CD4-positive, alpha-beta memory T cell (primary cell): ENCODE measurements at places on chromosomes 2 and 18.

GRCh38 chr2:157291018-157291417, 33.5 kb downstream of the GALNT5 start:
- no peak for DNase-seq

- DNase-seq = no peak
Measured at GRCh38 chr2:197433780-197434438, 919 bp downstream of the SF3B1 start.

- no peak for DNase-seq
Measured at GRCh38 chr2:74502147-74502719, 2.8 kb upstream of the LBX2 start.

DNA sequence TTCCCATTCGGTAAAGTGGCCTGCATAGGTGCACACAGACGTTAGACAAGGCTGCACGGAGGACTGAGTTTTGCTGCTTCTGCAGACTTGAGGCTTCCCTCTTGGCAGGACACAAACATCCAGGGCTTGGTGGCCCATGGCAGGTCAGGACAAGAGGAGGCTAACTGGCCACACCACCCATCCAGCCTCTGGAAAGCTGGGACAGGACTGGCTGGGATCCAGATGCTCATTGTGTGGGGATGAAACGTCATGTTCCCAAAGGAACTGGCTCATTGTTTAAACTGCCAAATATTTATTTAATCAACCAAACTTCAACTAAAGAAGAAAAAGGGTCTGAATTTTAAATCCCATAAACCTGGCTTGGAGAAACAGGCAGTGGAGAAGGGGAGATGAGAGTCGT, 239.1 kb upstream of the EPAS1 start:
- no peak for DNase-seq

DNA sequence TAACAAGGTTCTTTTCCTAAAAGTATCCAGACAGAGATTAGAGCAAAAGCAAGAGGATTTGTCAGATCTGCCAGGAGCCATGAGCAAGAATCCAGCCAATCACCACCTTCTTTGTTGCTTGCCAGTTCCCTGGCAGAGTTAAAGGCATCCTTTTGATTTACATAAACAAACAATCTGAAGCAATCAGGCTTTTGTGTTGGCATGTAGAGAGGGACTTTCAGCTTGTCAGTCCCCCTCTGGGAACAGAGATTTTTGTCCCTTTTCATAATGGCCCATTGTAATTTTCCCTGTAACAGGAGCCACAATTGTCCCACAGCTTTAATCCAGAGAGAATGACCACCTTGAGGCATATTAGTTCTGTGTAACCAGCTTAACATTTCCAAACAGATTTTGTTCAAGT, at the start of gene ERMN:
ERMN (minus strand) TSS at position 39 of the 400 bp plus-strand sequence. CDS start 182 bp downstream, outside the sequence.
- no peak for DNase-seq

GRCh38 chr18:8584798-8585197, 24.4 kb upstream of the RAB12 start:
- no peak for DNase-seq

DNA sequence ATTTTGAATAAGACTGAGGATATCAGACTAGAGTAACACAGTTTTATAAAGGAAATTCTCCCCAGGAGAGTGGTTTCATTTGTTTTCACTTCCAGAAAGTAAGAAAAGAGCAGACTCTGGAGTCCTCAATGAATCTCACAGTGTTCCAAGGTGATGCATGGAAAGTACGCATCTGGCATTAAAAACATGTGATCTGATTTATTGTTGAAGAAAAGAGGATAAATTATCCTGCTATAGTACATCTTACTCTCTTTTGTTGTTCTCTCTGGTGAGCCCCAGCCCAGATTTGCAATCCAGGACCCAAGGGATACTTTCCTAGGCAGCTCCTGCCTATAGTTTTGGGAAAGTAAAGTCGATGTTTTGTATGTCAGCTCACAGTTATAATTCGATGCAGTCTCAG, 285.9 kb downstream of the CTNNA2 start:
- no peak for DNase-seq

GRCh38 chr2:100812573-100812972, 7.4 kb upstream of the NPAS2 start:
- DNase-seq = no peak

DNA sequence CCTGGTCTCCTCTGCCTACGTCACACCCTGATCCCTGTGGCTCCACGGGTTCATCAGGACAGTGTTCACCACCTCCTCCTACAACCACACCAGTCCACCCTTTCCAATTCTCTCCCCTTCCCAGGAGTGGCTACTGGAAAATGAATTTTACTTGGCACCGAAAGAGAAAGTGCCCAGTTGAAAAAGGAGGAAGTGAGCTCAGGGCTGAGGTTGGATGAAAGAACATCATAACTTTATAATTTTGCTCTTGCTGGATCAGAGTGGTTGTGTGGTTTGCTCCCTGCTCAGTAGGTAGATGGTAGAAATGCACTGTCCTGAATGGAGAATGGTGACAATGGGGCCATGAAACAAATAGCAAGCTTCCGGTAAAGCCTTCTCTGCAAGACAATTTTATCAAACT, 140.3 kb upstream of the DDX18 start:
- DNase-seq = no peak

DNA sequence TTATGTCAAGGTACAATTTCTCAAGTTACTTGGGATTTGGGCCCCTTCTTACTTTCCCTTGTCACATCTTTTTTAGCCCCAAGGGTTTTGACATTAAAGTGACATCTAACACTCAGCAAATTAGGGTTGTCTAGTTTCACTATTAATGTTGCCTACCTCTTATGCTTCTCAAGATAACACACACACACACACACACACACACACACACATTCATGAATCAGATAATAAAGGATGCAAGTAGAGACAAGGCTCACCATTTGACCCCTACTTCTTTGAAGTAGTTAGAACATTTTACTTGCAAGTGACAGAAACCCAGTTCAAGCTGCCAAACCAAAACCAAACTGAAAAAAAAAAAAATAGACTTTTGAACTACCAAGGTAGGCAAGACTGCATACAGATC, 138.8 kb downstream of the TRIB2 start:
- DNase-seq = peak; percentile 24

- DNase-seq = no peak
Measured at GRCh38 chr2:134866498-134867099, 28.2 kb downstream of the ACMSD start.

DNA sequence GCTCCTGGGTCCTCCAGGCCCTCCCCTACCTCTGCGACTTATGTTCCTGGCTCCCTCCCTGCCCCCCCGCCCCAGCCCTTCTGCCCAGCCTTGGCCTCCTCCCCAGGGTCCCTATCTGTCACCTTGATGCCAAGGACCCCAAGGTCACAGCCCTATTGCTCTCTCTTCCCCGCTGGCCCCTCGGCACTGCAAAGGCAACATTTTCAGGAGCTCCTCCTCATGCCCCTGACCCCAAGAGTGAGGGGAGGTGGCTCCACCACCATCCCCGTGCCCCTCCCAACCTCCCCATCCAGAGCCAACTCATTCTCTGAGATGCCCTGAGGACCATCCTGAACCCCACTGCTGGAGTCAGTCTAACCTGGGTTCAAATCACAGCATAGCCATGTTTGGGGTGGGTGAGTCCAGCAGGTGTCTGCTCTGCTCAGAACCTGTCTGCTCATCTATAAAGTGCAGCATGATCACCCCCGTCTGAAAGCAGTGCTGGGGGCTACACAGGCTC, 11.7 kb downstream of the LIMS2 start:
- no peak for DNase-seq

DNA sequence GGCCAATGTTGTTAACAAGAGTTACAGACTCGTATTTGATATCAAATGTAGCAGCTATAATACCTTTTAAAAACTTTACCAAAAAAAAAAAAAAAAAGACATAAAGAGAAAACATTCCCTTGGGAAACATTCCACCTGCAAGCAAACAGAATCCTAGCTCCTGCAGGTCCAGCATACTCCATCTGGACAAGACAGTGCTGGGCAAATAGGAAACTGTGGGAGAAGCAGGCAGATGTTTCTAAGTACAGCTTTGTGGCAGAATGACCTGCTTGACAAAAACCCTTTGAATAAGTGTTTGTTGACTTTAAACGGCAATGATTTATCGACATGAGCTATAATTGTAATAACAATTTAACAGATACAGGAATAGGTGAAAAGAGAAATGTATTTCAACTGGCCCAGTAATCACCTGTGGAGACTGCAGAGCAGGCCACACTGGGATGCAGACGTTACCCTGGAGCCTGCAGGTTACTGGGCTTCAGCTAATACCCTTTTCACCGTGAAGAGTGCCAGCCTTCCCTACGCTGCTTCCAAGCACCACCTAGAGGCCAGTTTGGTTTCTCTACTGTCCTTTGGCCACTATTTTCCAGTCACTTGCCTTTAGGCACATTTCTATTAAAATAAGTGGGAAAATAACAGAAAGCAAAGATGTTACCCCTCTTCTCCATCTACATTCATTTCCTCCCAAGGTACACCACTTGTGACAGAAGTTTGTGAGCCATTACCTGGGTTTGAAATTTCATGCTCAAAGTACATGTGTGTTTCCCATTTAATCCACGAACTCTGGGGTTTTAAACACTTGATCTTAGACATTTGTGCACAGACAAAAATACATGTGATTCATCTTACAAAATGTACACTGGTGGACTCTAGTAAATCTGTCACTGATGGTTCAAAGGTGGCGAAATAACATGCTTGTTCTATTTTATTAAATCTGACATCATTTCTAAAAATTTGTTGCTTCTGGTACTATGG, 96.9 kb upstream of the ZNF397 start:
- peak; percentile 39 for DNase-seq

GRCh38 chr2:27431395-27431794, 3.0 kb downstream of the NRBP1 start:
- peak; percentile 66 for DNase-seq

DNA sequence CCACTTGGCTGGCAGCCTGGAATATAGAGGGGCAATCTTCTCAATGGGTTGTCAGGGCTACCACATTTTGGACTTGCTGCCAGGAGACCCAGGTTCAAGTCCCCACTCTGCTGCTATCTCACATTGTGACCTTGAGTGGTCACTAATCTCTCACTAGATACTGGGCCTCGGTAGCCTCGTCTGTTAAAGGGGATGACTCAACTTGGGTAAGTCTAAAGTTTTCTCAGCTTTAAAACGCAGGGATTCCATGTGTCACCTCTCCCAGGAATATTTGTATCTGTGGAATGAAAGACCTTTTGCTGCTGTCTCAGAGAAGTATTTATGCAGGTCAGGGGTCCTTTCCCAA, 86.3 kb downstream of the SEMA4F start:
- no peak for DNase-seq

GRCh38 chr2:233129351-233129978, 69.3 kb downstream of the INPP5D start:
- DNase-seq = no peak

- no peak for DNase-seq
Measured at GRCh38 chr18:71371951-71372605, 1083.2 kb downstream of the SOCS6 start.

DNA sequence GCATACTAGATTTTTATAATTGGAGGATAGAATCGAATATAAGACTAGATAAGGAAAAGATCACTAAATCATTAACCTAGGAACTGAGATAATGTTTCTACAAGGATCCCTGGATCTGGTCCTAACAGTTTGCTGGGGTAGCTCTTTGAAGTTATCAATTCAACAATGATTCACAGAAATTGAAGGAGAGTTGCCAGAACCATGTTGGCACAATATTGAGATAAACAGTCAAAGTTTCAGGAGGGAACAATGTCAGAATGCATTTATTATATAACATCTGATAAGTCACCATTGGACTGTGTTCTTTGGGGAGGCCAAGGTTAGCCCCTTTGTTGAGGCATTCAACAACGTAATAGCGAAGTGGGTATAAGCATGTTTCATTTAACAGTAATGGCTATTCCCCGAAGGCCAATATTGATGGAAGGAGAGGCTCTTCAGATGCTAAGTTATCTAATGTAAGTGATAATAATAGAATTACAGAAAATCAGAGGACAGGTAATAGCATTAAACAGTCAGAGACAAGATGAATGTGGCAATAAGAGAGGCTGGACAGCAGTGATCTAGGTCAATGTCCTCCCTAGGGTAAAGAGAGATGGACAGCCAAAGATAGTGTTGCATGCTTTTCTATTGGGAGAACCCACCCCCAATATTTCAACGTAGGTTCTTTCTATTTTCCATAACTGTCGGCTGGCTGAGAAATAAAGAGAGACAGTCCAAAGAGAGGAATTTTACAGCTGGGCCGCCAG, 604.8 kb upstream of the GYPC start:
- no peak for DNase-seq

GRCh38 chr2:182381225-182381624, 45.6 kb downstream of the PDE1A start:
- no peak for DNase-seq

- DNase-seq = no peak
Measured at GRCh38 chr2:84526562-84526961, 10.3 kb downstream of the DNAH6 start.

- no peak for DNase-seq
Measured at GRCh38 chr18:67376372-67376771, 140.1 kb downstream of the DSEL start.

DNA sequence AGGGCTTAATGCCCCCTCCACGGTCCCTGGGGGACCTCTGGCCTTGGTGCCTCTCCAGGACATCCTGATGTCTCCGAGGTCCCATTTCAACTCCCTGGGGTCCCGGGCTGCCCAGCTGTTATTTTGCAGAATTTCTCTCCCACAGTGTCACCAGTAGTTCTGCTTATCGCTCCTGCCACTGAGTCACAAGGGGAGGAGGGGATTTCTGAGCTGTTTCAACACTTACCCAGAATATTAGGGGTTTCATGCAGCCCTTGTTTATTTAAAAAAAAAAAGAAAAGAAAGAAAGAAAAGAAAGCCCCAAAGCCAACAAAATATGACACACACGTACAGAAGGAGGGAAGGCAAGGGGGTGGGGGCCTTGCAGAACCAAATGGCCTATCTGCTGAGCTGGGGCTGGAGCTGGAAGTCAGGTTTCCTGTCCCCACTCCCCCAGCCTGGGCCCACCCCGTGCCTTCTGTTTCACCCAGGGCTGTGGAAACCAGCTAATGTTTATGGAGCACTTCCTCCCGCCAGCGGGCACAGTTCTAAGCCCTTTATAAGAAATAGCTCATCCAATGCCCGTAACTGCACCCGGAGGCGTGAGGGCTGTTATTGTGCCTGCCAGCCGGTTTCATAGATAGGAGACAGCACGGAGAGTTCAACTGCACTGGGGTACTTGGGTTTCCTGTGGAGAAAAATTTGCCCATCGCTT, 8.4 kb upstream of the ARID5A start:
- DNase-seq = peak; percentile 35

DNA sequence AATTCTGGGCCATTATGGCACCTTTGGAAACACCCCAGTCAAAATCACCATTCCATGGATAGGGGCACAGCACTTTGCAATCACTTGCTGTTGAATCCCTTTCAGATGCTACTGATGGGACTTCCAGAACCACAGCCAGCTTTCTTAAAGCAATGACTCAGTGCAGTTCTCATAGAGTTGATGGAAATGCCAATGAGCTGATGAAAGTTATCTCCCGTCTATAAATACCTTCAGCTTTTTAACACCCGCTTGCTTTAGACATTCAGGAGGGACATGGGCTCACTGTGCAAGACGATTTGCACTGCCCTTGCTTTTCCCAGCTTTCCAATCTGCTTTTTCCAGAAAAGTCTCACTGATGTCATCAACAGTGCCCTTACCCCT, 66.7 kb upstream of the RPL31 start:
- DNase-seq = no peak
